Activated naive CD4-positive, alpha-beta T cell treated with anti-CD3 and anti-CD28 coated beads, Interleukin-2, amount 50 U/mL, for 16 hours (primary cell): ENCODE measurements at places on chromosomes 3 and 15.

GRCh38 chr3:100600181-100601042 lies 9.0 kb upstream of the ADGRG7 start:
- DNase-seq, result no peak

- DNase-seq, result no peak
Observed at GRCh38 chr3:55899887-55900286, 412.8 kb upstream of the WNT5A start.

DNA sequence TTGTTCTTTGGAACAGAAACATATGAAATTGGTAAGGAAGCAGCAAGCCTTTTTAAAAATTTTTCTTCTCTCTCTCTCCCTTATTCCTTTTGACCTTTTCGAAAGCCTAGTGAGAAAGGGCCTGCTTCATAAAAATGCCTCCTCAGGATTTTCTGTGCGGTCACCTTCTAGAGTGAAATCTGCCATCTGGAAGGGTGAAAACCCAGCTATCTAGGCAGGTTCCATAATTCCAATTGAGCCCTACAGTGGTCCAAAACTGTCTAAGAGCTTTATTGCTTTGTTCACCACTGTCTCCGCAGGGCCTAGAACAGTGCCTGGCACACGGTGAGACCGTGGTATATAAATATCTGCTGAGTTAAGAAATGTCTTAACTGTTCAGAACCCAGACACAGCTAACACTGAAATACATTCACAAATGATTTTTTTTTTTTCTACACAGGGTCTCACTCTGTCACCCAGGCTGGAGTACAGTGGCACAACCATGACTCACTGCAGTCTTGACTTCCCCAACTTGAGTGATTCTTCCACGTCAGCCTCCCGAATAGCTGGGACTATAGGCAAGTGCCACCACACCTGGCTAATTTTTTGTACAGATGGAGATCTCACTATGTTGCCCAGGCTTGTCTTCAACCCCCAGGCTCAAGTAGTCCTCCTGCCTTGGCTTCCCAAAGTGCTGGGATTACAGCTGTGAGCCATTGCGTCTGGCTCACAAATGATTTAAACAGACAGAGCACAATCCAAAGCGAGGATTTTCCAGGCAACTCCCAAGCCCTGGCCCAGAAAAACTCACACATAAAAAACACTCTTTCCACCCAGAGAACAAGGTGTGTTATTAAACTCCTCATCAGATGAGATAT lies 64.4 kb downstream of the FRMD4B start:
- no peak for DNase-seq

DNA sequence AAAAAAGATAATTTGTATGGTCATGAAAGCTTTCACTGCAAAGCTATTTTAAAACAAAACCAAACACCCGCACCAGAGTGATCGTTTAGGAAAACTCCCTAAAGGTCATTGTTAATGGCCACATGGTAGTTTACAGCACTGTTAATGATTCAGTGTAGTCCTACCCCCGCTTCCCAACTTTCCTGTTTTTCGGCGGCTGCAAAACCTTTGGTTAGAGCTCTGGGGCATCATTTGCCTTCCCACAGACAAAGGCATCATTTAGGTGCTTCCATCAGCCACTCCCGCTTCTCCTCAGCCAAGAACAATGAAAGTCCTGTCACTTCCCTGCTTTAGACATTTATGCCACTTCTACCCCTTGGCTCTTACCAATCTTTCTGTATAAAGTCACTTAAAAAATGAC lies 10.6 kb downstream of the MELTF start:
- no peak for DNase-seq

DNA sequence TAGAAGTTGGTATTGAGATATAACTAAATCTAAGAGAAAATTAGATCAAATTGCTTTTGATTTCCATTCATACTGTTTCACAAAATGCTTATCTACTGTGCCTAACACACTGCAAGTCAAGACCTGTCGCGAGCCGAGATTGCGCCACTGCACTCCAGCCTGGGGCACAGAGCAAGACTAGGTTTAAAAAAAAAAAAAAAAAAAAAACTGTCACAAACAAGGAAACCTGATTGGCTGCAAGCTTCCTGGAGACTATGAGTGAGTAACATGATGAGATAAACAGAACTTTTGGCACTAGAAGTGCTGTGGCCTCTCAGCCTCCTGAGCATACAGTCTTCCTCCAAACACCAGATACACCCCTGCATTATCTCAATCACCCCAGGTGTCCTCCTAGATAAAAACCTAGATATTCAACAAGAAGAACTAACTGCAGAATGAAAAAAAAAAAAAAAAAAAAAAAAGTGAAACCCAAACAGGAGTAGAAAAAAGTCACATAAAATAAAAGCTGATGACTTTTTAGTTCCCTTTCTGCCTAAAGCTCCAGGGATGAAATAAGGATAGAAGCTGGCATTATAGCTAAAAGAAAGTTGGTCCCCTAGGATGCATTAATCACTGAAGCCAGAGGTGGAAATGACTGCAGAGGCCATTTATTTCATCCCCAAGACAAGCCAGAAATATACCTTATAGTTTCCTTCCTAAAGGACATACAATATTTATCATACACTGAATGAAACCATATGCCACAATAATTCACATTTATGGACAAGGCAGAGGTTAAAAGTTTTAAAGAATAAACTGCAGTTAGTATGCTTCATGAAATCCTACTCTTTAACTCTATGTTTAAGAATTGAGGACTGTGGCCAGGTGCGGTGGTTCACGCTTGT lies 82.4 kb downstream of the P3H2 start:
- DNase-seq, result no peak

DNA sequence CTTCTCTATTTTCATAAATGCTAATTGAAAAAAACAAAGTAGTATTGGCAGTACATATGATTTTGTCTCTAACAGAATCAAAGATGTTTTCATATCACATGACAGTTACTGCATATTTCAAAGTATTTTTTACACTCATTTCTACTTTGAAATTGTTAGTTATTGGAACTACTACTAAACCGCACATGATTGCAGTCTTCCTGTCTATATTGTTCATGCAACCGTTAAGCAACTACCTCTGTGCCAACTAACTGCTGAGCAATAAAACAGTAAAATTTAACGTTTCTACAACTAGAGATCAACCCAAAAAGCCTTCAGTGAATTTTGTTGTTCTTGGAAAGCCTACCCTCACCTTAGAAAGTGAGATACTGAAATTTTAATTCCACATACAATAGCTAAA lies 64.2 kb downstream of the DMXL2 start:
- DNase-seq, result no peak

- no peak for DNase-seq
Observed at GRCh38 chr3:33831053-33831452, 32.6 kb downstream of the PDCD6IP start.

DNA sequence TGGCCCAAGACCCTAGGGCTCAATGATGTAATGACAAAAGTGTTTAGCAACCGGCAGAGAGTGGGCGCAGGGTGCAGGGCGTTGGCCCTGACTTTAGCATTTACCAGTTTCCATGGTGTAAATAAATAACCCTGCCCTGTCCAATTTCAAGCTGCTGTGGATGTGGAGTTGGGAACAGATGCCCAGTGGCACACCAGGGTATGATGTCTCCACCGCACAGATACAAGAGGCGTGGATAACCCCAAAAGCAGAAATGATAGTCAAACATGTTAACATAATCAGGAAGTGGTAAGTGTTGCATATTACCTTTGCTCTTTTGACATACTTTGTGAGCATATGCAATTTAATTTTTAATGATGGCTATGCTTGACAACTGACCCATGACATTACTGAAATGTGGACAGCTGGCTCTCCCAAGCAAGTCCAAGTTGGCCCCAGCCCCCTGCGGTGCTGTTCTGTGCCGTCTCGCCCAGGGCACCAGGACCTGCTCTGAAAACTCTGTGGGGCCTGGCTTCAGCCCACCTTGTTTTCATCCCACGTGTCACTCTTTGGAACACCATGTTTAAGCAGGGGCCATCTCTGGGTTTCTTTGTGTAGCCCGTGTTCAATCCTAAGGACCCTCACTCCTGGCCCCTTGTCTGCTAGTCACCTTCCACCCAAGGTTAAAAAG lies 10.8 kb upstream of the ANPEP start:
- DNase-seq, result no peak

GRCh38 chr3:51283421-51283820 lies 101.7 kb upstream of the MANF start:
- DNase-seq, result no peak

DNA sequence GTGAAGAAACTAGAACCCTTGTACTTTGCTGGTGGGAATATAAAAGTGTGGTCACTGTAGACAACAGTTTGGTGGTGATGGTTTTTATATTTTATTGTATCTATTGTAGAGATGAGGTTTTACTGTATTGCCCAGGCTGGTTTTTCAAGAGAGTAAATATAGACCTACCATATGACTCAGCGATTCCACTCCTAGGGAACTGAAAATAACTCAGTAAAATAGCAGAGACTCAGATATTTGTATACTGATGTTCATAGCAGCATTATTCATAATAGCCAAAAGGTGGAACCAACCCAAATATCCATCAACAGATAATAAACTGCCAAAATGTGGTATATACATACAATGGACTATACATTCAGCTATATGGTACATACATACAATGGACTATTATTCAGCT lies 68.8 kb upstream of the IL12A start:
- no peak for DNase-seq

- DNase-seq, result no peak
Observed at GRCh38 chr3:177055605-177056571, 141.4 kb downstream of the TBL1XR1 start.

DNA sequence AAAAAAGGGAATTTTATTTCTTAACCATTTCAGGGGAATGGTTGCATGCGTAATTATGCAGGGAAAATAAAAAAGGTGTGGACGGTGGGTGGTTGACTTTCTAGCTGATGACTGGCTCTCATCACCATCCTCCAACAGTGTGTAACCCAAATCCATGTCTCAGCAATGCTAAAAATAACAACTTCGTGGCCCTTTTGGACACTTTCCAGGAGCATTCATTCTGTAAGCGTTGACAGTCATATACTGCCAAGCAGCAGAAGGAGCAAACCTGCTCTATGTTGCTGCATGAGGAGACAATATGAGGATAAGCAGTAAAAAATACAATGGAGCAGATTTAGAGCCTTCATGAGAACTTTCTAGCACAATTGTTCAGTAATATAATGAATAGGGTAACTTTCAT lies 189.1 kb downstream of the ANXA2 start:
- no peak for DNase-seq

- DNase-seq, result no peak
Observed at GRCh38 chr3:100103558-100104441, 10.5 kb downstream of the FILIP1L start.

DNA sequence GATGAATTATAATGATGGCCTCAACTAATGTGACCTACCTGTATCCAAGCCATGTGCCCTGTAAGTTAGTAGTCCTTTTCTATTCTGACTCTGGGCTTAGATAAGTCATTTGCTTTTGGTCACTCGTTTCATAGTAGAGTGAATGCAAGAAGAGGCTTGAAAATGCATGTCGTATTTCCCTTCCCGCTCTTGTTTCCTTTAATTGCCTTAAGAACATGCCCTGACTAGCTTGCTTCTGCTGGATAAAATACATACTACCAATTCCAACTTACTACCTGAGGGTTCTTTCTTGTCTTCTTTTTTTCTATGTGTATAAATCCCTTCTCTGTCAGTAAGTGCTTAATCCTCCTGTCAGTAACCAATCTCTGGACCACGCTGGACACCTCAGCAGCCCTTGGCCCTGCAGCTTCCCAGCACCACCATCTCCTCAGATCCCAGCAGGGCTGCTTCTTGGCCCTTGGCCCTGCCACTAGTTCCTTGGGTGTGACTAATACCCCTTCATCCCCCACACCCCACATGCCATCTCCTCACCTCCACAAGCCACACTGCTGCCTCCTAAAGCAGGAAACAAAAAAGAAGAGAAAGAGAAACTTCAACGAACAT lies 771.7 kb downstream of the IGSF11 start:
- DNase-seq, result no peak

DNA sequence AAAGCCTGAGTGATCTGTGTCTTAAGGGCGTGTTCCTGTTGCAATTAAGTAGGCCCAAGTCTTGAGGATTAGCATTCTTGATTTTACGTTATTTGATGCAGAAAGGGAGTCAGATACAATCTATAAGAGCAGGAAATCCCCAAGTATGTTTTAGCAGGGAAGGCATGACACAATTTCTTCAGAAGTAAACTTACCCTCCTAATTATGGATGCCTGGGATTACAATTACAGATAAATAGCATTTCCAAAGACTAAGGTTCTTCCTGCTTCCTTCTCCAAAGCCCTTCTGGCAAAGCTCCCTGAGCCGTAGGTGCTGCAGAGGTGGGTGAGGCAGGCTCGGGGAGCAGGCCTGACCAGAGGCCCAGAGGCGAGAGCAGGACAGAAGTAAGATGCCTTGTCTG lies 34.9 kb upstream of the ST6GAL1 start:
- no peak for DNase-seq

DNA sequence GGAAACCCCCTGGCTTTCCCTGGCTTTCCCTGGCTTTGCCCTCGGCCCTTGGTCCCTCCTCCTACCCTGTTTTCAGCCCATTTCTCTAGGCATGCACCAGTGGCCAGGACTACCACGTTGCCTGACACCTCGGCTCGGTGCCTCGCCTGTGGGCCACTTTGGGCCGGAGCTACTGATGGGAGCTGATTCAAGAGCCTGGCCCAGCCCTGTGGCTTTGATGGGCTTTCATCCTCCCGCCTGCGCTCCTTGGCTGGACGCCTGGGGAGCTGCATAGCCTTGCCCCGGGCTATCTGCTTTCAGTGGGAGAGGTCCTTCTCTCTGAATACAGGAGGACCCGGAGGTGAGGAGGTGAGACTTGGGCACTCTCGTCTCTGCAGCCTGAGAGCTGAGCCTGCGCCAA lies 192.7 kb upstream of the HES1 start:
- no peak for DNase-seq

DNA sequence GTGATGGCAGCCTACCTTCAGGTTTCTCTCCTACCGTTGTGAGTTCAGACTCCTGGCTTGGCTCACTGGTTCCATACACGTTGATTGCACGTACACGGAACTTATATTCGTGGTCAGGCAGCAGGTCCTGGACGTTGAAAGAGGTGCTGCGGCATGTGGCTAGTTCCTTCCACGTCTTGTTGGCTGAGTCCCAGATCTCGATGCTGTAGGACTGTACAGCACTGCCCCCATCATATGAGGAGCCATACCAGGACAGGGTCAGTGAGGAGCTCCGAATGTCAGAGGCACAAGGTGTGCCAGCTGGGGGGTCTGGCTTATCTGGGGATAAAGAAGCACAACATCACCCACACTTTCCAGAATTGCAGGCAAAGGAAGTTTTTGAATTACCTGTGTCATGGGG lies 72.3 kb upstream of the HACD2 start:
- no peak for DNase-seq

DNA sequence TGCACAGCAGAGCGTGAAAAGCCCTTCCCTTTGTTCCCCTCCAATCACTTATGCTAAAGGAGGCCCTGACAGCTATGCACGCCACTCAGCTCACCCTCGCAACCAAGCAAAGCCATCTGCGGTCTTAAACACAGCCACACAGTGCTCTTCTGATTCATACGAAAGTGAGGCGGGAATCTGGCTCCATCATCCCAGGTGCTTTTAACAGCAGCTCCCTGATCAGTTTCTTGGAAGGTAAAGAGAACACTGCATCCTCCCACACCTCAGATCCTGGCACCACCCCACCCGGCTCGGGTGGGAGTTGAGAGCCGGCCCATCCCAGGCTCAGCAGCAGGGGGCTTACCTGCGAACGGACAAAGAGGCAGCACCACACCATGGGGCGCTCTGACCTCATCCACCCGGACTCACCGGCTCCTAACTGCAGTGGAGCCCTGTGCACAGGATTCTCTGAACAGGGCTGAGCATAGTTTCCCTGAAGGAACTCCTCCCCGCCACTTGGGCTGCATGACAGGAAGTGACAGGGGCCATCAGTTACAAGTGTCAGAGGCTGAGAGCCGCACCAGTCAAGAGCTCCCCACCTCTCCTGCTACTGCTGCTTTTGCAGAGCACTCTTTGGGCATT lies 114.3 kb upstream of the ARHGEF3 start:
- DNase-seq, result peak; percentile 63
